ENCODE measurements at places on chromosomes 16 and 17. TPM values are rescaled to one million over a fixed set of nuclear protein-coding genes. Genes with fewer than 3 reads are reported as not detected.
A peak's percentile ranks its signal among the peaks of the same experiment; 100 is the strongest.

The NTN1 gene
- total RNA-seq: 3.3 TPM

The ACBD4 gene
- total RNA-seq: 14.1 TPM

The ICAM2 gene
- total RNA-seq: 0.72 TPM

The USP43 gene
- total RNA-seq: 9.7 TPM

The PRSS8 gene
- 107 TPM for total RNA-seq

The NXPH3 gene
- 0.20 TPM for total RNA-seq

The HES7 gene
- 0.47 TPM for total RNA-seq

The HIGD1B gene
- not detected for total RNA-seq

The CRHR1 gene
- total RNA-seq: not detected

The IL17C gene
- 0.29 TPM for total RNA-seq

The RPAIN gene
- 109 TPM for total RNA-seq

The CX3CL1 gene
- 0.74 TPM for total RNA-seq

- H3K4me1 ChIP-seq: peaks cover 2% of the 10 kb centered on the region
- H3K27me3 ChIP-seq: no peaks in the 10 kb centered on the region
- no peaks in the 10 kb centered on the region for H3K36me3 ChIP-seq
- no peak overlapping the region for H3K27ac ChIP-seq
These were observed 124.9 kb downstream of the METRNL start for GRCh38 chr17:83204230-83204725.

- peak overlapping the region; percentile 22 for H3K27ac ChIP-seq
- H3K27me3 ChIP-seq: no peaks in the 10 kb centered on the region
- no peak for DNase-seq
- no peak overlapping the region for H3K4me3 ChIP-seq
- peaks cover 25% of the 10 kb centered on the region for H3K4me1 ChIP-seq
- no peaks in the 10 kb centered on the region for H3K36me3 ChIP-seq
These were observed 11.6 kb upstream of the RAI1 start for GRCh38 chr17:17669580-17670235.

GRCh38 chr16:66131156-66131807, 235.2 kb upstream of the CDH5 start:
- H3K27ac ChIP-seq: no peak overlapping the region
- H3K4me3 ChIP-seq: no peak overlapping the region
- no peak for DNase-seq
- no peaks in the 10 kb centered on the region for H3K36me3 ChIP-seq

DNA sequence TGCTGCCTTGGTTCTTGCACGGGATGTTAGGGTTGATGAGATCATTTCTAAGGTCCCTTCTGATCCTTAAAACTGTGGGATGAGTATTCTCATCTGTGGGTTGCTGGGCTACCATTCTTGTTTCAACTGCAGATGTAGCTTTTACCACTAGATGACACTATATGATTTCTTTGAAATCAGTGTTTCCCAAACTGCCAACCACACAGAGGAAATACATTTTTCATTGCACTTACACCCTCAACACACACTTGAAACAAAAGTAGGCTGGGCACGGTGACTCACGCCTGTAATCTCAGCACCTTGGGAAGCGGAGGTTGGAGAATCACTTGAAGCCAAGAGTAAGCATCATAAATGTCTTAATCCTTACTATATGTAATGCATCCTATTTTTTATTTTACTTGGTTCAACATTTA, 15.3 kb downstream of the LCMT1 start:
- DNase-seq: no peak
- H3K27ac ChIP-seq: no peak overlapping the region
- no peaks in the 10 kb centered on the region for H3K27me3 ChIP-seq
- no peak overlapping the region for H3K4me3 ChIP-seq

DNA sequence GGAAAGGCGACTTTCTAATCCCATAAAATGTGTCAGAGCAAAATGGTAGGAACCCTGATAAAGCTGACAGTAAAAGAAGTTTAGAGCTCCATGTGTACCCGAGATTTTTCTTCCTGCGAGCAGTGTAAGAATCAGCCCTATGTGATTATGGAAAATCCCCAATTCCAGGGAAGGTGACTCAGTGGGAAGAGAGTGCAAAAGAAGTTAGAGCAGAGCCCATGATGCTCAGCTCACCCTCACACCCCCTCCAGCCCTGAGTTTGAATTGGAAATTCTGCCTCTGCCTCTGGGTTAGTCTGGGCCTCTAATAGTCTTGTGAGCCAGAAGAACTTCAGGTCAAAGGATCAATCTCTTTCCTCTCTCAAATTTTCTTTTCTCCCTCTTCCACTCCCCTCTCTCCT, 12.5 kb downstream of the C17orf78 start:
- no peaks in the 10 kb centered on the region for H3K36me3 ChIP-seq
- DNase-seq: no peak
- no peaks in the 10 kb centered on the region for H3K4me1 ChIP-seq
- no peaks in the 10 kb centered on the region for H3K27me3 ChIP-seq

- no peaks in the 10 kb centered on the region for H3K27me3 ChIP-seq
- H3K36me3 ChIP-seq: peaks cover 11% of the 10 kb centered on the region
- no peak overlapping the region for H3K27ac ChIP-seq
- no peak overlapping the region for H3K4me3 ChIP-seq
These were observed 8.1 kb upstream of the MRPL58 start for GRCh38 chr17:75004371-75004770.

DNA sequence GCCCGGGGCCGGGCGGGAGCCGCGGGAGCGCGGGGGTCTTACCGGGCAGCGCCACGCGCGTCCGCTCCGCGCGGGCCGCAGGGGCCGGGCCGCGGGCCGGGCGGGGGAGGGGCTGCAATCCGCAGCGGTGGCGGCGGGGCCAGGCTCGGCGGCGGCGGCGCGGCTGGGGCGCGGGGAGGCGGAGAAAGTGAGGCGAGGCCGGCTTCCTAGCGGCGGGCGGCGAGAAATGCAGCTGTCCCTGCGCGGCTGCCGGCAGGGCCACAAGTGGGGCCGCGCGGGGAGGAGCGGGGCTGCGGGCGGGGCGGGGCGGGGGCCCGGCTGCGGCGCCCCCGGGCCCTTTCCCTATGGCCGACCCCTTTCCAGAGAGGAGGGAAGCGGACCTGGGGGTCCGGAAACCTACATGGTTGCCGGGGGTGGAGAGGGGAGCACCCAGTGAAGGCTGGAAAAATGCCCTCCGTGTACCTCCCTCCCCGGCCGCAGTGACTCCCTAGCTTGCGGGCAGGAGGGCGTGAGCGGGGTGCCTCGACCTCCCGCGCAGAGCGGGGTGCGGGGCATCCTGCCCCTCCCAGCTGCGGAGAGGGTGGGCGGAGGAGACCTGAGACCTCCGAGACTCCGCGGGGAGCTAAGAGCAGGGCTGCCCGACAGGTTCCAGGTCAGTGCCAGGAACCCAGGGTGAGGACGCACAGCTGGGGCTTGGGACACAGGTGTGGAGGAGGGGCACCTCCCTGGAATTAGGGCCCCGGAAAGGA, at the start of gene CUEDC1:
Gene CUEDC1 (minus strand): TSS at position 230 of the 749 bp plus-strand sequence. CDS start 69,848 bp downstream, outside the sequence.
- peak; percentile 75 for DNase-seq
- no peaks in the 10 kb centered on the region for H3K36me3 ChIP-seq
- peaks cover 16% of the 10 kb centered on the region for H3K4me1 ChIP-seq
- H3K27ac ChIP-seq: peak within 1 kb of the TSS; percentile 93

GRCh38 chr16:20803561-20804214, 2.6 kb downstream of the ERI2 start:
- peaks cover 33% of the 10 kb centered on the region for H3K4me1 ChIP-seq
- no peaks in the 10 kb centered on the region for H3K27me3 ChIP-seq
- peak overlapping the region; percentile 92 for H3K27ac ChIP-seq
- no peak for DNase-seq
- H3K4me3 ChIP-seq: peak overlapping the region; percentile 54

DNA sequence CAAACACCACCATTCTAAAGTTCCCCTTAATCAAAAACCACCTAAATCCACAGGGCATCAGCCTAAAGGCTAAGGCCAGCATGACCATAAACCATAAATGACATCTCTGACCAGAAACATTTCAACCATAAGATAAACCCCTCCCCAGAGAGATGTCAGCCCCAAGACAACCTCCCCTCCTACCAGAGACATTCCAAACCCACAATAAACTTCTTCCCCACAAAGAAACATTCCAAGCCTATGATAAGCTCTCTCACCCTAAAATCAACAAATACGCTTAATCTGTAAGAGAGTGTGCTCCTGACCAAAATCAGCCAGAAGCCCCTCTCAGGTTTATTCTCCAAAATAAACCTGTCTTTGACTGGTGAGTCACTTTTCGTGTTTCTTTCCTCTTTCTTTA, 54.8 kb downstream of the SLFN5 start:
- H3K4me1 ChIP-seq: peaks cover 4% of the 10 kb centered on the region
- H3K36me3 ChIP-seq: peaks cover 4% of the 10 kb centered on the region
- H3K27ac ChIP-seq: no peak overlapping the region
- no peak overlapping the region for H3K4me3 ChIP-seq

GRCh38 chr16:28505489-28506137, 1.0 kb downstream of the IL27 start:
- H3K4me1 ChIP-seq: no peaks in the 10 kb centered on the region
- H3K27me3 ChIP-seq: peaks cover 13% of the 10 kb centered on the region
- no peak for DNase-seq
- no peak overlapping the region for H3K27ac ChIP-seq
- no peak overlapping the region for H3K4me3 ChIP-seq

GRCh38 chr17:56815711-56816110, 18.0 kb downstream of the C17orf67 start:
- no peak overlapping the region for H3K27ac ChIP-seq
- DNase-seq: no peak
- peaks cover 44% of the 10 kb centered on the region for H3K27me3 ChIP-seq

GRCh38 chr17:50687200-50688066, 20.3 kb downstream of the ANKRD40 start:
- no peak for DNase-seq
- H3K4me3 ChIP-seq: no peak overlapping the region
- peak overlapping the region; percentile 89 for H3K27ac ChIP-seq
- no peaks in the 10 kb centered on the region for H3K27me3 ChIP-seq
- no peaks in the 10 kb centered on the region for H3K36me3 ChIP-seq

DNA sequence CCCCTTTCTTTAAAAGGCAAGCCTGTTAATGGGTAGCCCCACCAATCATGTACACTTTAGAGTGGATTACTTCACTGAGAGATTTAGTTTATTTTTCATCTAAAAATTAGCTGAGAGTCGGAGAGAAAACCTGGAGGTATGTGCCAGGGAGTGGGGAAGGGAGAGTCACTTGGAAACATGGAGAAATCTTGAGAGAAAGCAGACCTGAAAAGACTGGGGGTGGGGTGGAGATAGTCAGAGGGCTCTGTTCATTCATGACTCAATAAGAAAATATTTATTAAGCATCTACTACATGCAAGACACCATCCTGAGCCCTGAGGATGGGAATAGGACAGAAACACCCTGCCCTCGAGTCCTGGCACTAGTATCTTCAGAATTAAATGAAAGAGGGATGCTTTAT, 27.4 kb upstream of the RCVRN start:
- H3K27ac ChIP-seq: no peak overlapping the region
- peaks cover 1% of the 10 kb centered on the region for H3K4me1 ChIP-seq
- peaks cover 21% of the 10 kb centered on the region for H3K27me3 ChIP-seq
- no peak overlapping the region for H3K4me3 ChIP-seq
- DNase-seq: no peak

GRCh38 chr17:29214215-29215146, 32.2 kb upstream of the CRYBA1 start:
- H3K36me3 ChIP-seq: no peaks in the 10 kb centered on the region
- DNase-seq: no peak
- peaks cover 3% of the 10 kb centered on the region for H3K4me1 ChIP-seq

DNA sequence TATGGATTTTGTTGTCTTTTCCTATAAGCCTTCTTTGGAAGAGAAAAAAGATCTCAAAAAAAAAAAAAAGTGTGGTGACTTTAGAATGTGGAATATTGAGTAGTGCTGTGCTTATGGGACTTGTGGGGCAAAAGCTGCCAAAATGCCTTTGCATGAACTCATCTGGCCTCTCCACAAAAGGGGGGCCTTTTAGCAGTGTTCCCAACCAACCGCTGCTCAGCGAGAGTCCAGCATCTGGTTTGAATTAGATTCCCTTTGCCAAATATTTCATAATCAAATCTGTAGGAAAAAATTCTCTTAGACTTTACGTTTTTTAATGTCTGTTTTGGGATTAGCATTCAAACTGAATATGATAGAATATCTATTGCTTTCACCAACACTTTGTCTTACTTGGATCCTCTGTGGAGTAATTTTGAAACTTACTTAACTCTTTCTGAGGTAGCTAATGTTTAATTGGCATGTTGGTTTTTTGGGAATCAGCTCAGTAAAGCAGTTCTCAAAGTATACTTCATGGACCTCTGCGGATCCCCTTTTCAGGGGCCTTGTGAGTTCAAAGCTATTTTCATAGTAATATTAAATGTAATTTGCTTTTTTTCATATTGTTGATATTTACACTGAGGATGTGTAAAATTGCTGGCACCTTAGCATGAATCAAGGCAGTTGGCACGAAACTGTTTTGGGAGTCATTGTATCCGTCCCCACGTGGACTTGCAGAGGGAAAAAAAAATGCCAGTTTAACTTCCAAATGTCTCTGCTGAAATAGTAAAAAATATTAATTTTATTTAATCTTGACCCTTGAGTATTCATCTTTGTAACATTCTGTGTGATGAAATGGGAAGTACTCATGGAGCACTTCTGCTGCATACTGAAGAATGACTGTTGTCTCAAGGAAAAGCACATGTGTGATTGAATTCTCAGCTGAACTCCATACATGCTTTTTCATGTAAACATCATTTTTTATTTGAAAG, 34.7 kb upstream of the VPS4A start:
- H3K27me3 ChIP-seq: no peaks in the 10 kb centered on the region
- peaks cover 12% of the 10 kb centered on the region for H3K36me3 ChIP-seq
- no peak for DNase-seq
- H3K4me3 ChIP-seq: no peak overlapping the region
- no peak overlapping the region for H3K27ac ChIP-seq

DNA sequence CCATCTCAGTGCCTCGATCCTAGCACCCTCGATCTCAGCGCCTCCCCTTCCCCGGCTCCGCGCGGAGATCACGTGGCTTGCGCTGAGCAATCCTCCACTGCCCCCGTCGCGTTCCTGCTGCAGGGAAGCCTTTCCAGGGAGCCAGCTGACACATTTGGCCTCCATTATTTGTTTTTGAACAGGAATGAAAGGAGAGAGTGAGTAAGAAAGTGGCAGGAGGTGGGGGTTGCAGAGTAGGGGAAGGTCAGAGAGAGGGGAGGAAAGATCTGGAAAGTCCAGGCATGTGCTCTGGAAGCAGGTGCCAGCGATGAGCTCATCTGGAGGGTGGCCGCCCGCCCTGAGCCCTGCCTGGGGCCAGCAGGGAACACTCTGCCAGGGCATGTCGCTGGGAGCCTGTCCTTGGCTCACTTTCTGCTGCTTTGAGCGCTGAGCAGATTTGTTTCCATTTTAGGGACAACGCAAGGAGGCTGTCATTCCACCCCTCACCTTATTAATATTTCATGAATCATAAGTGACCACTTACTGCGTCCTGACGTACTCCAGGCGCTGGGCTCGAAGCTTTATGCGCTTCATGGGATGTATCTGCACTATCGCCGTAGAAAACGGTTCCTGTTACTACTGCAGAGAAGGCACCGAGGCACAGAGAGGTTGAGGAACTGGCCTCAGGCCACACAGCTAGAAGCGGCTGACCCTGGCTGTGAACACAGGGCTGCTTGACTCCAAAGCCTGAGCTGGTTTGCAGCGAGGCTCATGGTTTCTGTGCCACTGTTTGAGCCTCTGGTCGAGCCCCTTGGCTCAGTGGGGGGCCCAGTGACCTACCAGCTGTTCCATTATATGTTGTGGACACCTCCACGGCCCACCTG, 283.1 kb downstream of the SEC14L1 start:
- H3K27me3 ChIP-seq: no peaks in the 10 kb centered on the region
- no peak overlapping the region for H3K4me3 ChIP-seq
- no peak for DNase-seq
- H3K27ac ChIP-seq: peak overlapping the region; percentile 92
- H3K36me3 ChIP-seq: no peaks in the 10 kb centered on the region
- H3K4me1 ChIP-seq: peaks cover 15% of the 10 kb centered on the region

All from progenitor cell of endocrine pancreas (in vitro differentiated cells).